ENCODE measurements at places on chromosomes 16 and 17. TPM values are rescaled to one million over a fixed set of nuclear protein-coding genes. Genes with fewer than 3 reads are reported as not detected.

DNA sequence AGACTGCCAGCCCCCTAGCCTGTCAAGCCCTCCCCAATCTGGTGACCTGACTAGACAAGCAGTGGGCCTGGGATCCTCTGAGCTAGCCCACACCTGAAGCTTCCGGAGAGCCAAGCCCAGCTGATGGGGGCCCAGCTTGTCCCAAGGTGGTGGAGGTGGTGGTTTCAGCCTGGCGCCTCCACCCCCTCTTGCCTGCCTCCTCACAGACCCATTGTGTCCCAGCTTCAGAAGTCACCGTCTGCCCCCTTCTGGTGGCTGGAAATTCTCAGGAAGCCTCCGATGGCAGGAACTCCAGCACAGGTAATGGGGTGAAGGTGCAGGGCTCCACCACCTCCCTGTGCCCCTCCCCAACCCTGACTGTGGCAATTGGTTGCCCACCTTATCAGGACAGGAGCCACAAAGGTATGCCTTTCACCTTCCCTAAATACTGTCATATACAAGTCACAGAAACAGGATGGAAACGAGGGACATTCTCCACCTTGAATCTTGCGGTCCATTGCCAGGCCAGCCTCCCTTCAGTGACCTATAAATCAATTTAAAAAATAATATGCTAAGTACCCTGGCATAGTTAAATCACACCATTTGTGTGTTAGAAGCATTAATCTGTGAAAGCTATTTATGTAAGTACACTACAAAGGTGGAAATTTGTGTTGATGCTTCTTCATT lies 66.0 kb upstream of the ZNF423 start:
- peak; percentile 60 for DNase-seq

DNA sequence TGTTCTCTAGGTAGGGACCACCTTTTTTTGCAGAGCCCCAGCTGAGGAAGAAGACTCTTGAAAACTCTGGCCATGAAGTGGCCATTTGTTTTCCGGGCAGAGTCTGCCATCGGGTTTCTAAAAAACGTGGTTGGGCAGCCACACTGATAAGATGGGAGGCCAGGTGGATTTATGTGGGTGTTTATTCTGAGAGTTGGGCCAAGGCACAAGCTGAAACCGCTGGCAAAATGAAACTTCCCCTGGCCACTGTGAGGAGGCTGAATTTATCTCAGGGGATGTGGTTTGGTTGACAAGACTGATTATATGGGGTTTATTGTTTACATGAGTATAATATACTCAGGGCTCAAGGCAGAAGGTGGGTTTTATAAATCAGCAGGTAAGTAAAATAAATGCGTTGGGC lies 421.8 kb downstream of the UTP18 start:
- no peak for DNase-seq

- no peak for DNase-seq
Observed at GRCh38 chr16:51759999-51760398, 608.9 kb upstream of the SALL1 start.

- DNase-seq: no peak
Observed at GRCh38 chr16:20636671-20637070, 60.5 kb upstream of the ACSM2B start.

DNA sequence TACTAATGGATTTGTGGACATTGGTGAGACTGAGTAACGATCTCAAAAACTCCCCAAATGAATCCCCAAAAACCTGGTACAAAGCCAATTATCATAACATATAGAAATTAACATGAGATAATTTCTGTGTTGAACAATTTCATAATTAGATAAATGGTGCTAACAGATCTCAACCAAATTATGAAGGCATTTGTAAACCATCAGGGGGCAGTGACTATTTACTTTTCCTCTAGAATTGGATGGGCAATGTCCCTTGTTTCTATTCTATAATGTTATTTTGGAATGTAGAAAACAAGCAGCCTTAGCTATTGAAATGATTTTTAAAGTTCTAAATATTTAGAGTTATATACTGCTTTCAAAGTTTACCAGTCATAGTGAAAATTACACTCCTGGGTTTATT lies 57.8 kb downstream of the MYH10 start:
- peak; percentile 10 for DNase-seq

Gene GPT2
- 5.3 TPM for total RNA-seq

Gene TLCD3B
- not detected for total RNA-seq

Gene TMEM114
- total RNA-seq: not detected

Gene PLA2G10
- not detected for total RNA-seq
